ENCODE measurements at places on chromosomes 16 and 17.

- no peak for DNase-seq
Observed at GRCh38 chr17:27512031-27512430, 55.8 kb downstream of the KSR1 start.

DNA sequence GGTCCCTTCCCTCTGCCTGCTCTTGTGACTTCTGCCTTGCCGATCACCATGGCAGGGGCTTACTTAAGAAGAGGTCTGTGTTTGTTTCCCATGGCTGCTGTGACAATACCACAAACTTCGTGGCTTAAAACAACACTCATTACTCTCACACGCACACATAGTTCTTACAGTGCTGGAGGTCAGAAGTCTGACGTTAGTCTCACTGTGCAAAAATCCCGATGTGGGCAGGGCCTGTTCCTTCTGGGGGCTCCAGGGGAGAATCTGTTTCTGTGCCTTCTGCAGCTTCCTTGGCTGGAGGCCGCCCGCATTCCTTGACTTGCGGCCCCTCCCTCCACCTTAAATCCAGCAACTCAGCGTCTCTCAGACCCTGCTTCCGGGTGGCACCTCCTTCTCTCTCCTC lies 249.2 kb upstream of the GSE1 start:
- DNase-seq = no peak

- DNase-seq = no peak
Observed at GRCh38 chr17:80053102-80053501, 16.7 kb downstream of the CCDC40 start.

DNA sequence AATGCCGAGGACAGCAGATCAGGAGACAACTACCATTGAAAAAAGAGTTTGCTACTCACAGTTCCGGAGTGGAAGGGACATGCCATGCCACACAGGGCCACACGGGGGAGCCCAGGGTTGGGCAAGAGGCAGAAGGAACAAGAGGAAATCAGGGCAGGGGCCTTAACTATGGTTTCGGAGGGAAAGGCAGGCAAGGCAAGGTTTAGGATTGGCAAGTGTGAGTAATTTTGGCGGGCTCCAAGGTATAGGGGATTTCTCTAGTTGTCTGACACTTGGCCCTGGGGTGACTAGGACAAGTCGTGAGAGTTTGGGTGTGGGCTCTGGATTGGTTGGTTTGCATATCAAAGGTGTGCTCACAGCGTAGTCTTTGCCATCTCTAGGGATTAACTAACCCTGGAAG lies 27.0 kb upstream of the NTN1 start:
- no peak for DNase-seq

DNA sequence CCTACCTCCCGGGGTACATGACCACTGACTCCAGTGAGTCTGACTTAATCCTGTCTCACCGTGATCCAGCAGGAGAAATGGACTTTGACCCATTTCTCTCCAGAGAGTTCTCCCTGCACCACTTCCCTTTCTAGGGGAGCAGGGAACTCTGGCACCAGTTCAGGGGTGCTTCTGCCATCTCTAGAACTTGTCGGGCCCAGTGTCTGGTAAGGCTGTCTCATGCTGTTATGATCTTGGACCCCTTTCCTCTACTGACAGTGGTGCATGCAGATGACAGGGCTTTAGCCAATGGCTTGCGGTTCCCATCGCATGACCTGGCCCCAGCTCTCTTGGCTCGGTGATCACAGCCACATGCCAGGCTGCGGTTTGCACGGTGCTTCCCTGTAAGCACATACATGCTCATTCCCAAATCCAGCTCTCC lies 62.0 kb downstream of the SLC39A11 start:
- no peak for DNase-seq

- DNase-seq = no peak
Observed at GRCh38 chr17:75889454-75889853, 7.3 kb downstream of the TRIM65 start.

DNA sequence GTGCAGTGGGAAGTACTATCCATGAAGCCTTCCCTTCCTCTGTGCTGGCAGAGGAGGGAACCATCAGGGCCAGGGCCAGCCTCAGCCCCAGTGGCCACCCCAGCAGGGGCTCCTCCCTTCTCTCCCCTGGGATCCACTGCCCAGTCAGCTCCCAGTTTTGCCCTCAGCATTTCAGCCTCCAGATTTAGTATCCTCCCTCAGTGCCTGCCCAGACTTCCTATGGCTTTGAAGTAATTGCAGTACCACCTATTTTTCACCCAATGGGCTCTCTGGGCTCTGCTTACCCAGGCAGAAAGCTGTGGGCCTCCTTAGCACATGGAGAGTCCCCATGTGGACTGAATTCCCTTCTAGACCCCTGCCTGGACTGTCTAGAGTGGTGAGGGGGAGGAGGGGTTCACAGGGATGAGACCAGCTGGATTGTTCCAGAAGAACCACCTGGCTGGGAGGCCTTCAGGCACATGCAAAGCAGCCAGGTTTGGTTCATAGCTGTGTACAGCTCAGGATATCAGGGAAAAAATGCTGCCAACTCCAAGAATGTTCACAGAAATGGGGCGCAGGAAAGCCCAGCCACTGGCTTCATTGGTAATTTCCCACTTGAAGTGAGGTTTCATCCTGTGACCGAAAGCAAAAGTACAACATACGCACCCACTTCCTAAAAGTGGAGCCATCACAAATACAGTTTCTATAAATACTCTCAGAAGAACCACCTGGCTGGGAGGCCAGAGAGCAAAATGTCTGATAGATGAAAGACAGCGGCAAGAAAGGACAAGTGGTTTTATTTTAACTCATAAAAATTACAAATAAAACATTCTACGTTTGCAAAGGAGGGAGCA lies 15.2 kb upstream of the HERPUD1 start:
- DNase-seq = peak; percentile 77

GRCh38 chr17:15290605-15291004 lies 25.5 kb upstream of the PMP22 start:
- DNase-seq = no peak

DNA sequence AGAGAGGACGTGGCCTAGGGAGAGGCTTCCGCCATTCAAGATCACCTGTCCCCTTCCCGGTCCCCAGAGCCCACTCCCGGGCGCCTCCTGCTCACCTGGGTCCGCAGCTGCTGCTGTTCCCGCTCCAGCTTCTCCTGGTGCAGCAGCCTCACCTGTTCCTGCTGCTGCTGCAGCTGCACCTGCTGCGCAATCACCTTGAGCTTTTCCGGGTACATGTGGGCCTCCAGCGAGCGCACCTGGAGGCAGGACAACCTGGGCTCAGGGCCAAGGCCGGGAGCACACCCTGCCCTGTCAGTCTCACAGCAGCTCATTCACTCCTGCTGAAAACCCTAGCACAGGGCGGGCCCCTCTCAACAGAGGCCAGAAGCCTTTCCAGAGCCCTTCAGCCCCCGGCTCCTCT lies 12.5 kb downstream of the TFAP4 start:
- no peak for DNase-seq

DNA sequence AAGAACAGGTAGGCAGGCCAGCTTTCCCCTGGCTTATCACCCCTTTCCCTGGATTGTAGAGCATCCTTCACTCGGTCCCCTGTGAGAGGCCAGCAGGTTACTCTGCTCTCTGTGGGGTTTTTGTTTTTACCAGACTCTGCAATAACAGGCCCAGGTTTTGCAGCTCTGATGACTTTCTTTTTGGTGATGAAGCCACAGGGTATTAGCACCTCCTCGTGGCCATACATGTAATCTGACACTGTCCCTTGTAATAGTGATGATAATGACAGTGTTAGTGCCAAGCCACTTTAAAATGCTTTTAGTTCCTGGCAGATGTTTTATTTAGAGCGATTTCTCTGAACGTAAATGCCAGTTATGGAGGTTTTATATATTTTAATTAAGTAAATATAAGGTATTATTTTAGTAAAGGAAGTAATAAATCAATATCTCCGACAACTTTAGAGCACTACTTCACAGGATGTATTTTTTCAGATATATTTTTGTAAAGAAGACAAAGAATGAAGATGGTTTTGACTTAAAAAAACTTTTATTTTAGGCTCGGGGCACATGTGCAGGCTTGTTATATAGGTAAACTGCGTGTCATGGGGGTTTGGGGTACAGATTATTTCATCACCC lies 38.0 kb upstream of the CPHXL start:
- peak; percentile 70 for DNase-seq

GRCh38 chr17:7716901-7717755 lies at the start of gene DNAH2:
Gene DNAH2 (plus strand): TSS chr17:7717744. CDS start chr17:7719735, 1,991 bp downstream.
- peak; percentile 60 for DNase-seq

GRCh38 chr17:72102366-72102765 lies 18.5 kb upstream of the SOX9 start:
- DNase-seq = no peak

DNA sequence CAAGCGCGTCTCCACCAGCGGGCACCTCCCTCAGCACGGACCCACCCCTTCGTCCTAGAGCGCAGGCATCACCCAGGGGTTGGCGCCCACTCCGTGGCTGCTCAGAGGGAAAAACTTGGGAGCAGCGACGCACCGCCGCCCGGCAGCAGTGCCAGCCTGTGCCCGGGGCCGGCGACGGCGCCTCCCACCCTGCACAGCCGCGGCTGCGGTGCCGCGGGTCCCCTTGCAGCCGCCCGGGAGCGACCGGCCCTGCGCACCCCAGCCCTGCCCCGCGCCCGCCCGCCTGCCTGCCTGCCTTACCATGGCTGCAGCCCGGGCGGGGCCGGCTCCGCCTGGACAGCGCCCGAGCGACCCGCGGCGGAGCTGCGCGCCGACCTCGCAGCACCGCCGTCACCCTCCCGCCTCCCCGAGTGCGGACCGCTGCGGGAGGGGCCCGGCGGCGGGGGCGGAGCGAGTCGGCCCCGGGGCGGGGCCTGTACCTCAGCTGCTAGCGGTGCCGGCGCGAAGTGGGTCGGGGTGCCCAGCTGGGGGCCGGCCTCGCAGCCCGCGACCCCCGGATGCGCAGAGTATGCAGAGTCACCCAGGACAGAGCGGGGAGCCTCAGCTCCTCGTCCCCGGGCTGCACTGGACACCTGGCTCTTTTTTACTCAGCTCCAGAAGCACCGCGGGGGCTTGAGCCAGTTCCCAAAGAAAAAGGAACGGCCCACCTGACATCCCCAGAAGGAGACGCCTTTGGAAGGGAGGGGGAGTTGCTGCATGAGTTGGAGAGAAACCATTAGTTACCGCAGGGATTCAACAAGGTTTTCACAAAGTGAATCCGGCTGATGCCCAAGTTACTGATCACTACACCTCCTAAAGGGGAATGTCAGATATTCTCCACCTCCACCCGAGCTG lies 17.5 kb upstream of the MTMR4 start:
- peak; percentile 78 for DNase-seq

DNA sequence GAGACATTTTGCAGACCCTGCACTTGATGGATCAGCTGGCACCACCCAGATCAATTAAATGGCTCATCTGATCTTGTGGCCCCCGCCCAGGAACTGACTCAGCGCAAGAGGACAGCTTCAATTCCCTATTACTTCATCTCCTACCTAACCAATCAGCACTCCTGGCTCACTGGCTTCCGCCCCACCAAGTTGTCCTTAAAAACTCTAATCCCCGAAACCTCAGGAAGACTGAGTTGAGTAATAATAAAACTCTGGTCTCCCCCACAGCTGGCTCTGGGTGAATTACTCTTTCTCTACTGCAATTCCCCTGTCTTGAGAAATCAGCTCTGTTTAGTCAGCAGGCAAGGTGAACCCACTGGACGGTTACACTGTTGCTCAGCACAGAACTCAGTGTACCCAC lies 23.6 kb downstream of the SPPL2C start:
- DNase-seq = no peak

DNA sequence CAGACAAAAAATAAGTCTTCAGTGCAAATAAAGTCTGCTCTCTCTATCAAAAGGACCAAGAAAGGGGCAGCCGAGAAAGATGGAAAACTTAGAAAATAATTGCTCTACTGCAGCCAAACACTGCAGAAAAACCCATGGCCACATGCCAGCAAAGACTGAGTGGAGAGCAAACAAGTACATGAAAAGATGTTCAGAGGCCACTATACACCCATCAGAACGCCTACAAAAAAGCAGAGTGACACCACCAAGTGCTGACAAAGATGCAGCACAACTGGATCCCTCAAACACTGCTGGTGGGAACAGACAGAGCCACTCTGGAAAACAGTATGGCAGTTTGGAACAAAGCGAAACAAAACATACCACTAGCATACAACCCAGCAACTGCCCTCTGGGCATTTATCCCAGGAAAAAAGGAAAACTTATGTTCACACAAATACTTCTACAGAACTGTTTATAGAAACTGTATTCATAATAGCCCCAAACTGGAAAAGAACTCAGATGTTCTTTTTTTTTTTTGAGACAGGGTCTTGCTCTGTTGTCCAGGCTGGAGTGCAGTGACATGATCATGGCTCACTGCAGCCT lies 36.7 kb downstream of the KIAA0753 start:
- no peak for DNase-seq

- peak; percentile 1 for DNase-seq
Observed at GRCh38 chr17:18381158-18381952, 3.8 kb downstream of the EVPLL start.

DNA sequence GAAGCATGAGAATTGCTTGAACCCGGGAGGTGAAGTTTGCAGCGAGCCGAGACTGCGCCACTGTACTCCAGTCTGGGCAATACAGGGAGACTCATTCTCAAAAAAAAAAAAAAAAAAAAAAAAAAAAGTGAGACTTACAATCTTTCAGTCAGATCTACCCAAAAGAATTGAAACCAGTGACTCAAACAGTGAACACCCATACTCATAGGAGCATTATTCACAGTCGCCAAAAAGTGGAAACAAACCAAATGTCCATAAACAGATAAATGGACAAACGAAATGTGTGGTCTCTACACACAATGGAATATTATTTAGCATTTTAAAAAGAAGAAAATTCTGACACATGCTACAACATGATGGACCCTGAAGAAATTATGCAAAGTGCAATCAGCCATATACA lies 9.1 kb upstream of the SCNN1B start:
- DNase-seq = no peak

DNA sequence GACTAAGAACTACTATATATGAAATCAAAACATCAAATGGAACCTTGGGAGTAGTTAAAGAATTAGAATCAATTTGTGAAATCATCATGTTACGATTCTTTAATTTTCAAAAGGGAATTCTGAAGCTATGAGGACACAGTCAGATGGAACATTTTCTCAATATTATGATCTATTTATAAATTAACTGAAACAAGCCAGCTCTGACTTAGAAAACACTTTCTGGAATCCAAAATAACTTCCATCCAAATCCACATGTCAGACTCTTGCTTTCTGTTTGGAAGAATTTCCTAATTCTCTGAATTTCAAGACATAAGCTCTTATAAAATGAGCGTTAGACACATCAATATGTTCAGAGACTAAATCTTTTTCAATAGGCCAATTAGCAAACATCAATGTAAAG lies 737.7 kb upstream of the SOX9 start:
- DNase-seq = no peak

DNA sequence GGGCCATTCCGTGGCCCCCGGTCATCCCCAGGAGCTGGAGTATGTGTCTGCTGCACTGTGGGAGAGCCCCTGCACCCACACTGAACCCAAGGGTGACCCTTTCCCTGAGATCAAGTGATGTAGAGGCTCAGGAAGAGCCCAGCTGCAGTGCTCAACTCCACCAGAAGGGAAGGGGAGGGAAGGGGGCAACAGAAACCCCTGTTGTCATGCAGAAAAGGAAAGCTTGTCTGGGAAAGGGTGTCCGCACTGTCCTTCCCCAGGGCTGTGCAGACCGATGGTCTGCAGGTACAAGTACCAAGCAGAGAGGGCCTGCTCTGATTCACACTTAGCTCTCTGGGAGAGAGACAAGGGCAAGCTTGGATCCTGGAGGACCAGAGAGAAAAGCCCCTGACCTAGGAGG lies 45.7 kb upstream of the TOB1 start:
- no peak for DNase-seq
